ENCODE measurements at places on chromosomes 4 and X.

DNA sequence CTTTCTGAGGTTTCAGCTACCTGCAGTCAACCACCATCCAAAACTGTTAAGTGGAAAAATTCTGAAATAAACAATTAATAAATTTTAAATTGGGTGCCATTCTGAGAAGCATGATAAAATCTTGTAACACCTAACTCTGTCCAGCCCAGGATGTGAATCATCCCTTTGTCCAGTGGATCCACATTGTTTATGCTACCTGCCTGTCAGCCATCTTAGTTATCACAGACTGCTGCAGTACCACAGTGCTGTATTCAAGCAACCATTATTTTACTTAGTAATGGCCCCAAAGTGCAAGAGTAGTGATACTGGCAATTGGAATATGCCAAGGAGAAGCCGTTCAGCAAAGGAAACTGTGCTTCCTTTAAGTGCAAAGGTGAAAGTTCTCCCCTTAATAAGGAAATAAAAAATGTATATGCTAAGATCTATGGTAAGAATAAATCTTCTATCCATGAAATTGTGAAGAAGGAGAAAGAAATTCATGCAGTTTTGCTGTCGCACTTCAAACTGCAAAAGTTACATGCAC is 20.6 kb downstream of the CAMK2D start:
- DNase-seq: no peak

DNA sequence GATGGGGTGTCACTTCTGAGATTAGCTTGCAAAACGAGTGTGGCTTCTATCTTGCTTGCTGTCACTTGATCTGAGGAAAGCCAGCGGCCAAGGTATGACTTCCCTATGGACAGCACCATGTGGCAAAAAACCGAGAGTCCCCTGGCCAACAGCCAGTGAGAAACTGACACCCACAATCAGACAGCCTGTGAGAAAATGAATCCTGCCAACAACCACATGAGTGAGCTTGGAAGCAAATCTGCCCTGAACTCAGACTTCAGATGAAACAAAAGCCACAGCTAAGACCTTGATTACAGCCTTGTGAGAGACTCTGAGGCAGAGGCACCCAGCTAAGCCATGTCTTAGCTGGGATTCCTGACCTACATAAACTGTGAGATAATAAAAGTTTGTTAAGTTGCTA is 45.5 kb downstream of the PPP1R2C start:
- DNase-seq: no peak

DNA sequence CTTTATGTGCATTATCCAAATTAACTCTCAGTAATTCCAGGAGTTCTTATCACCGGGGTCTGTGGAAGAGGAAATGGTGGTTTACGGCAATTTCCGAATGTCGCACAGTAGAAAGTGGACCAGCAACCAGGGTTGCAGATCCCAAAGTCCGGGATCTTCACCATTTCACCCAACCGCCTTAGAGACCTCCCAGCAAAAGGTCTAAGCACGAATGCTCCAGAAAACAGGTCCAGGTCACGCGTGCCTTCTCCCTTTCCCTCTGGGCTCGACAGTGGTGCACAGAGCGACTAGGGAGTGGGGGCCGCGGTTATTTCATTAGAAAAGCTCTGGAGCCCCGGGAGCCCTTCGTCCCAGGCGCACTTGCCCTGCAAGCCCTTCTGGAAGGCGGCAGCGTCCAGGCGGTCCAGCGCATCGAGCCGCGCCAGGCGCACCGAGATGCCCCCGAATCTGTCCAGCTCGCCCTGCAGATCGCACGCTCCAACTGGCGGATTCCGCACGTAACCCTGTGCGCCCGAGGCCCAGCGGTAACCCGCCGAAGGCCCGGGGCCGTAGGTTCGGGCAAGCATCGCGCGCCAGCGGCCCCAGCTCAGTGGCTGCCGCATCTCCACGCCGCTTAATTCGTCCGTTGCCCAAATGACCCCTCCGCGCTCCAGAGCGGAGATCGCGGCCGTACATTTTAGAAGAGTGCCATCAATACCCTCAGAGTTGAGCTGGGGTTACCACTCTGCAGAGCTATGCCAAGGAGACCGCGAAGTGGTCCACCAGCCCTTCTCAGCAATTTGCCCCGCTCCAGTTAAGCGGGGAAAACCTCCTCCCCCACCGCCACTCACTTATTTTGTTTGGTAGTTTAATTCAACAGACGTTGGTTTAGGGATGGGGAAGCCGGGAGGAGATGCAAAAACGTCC is at the start of gene NUDT6:
TSS of gene NUDT6 (minus strand) at position 627 of the 906 bp plus-strand sequence. CDS start at position 602, 25 bp downstream.
- no peak for DNase-seq

- DNase-seq: no peak
These were observed 31.1 kb upstream of the SH3D19 start for GRCh38 chr4:151356510-151356909.

GRCh38 chrX:107823456-107823855 is 2.2 kb upstream of the MID2 start:
- peak; percentile 38 for DNase-seq

- DNase-seq: no peak
These were observed 2.8 kb downstream of the TMEM271 start for GRCh38 chr4:573122-573892.

DNA sequence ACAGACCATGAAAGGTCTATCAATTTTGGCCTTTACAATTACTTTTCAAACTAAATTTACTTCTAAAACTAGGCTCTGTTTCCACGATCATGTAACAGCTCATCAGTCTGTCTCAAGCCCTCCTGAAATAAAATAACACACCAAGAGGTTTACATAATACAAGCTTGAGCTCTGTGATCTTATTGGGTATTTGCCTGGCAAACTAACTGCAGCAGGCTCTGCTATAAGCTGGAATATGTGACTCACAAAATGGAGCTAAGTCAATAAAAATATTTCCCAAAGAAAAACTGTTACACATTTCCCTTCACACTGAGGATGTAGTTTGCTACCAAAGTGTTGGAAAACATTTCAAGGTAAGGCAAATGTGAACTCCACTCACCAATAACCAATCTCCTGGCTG is 94.7 kb upstream of the GPM6B start:
- DNase-seq: no peak

DNA sequence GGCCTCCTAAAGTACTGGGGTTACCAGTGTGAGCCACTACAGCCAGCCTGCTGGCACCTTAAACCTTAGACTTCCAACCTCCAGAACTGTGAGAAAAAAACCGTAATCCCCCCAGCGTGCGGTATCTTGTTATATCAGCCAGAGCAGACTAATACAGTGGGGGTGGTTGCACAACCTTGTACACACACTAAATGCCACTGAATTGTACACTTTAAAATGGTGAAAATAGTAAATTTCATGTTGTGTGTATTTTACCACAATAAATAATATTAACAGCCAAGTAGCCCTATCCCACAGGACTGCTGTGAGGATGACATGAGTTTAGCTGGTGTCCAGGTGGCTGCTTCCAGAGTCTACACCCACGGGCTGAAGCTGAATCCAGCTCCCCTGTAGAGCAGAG is 38.8 kb downstream of the ZBTB49 start:
- DNase-seq: no peak

GRCh38 chr4:70948665-70949260 is 44.7 kb upstream of the DCK start:
- no peak for DNase-seq

GRCh38 chr4:127829014-127829413 is 46.9 kb downstream of the HSPA4L start:
- DNase-seq: no peak

- DNase-seq: peak; percentile 68
These were observed 60.2 kb downstream of the SLIT2 start for GRCh38 chr4:20311856-20312255.

DNA sequence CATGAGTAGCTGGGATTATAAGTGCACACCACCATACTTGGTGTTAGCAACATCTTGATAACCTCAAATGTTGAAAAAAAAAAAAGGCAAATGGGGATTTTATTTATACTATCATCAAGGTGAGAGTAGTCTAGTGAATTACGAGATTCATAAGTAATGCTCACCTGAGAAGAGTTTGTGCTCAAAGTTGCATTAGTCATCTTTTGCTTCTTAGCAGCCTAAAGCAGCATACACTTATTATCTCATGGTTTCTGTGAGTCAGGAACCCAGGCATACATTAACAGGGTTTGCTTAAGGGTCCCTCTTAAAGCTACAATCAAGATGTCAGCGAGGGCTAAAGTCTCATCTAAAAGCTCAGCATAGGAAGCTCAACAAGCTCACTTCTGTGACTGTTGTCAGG is 8.2 kb upstream of the EXOSC9 start:
- no peak for DNase-seq

DNA sequence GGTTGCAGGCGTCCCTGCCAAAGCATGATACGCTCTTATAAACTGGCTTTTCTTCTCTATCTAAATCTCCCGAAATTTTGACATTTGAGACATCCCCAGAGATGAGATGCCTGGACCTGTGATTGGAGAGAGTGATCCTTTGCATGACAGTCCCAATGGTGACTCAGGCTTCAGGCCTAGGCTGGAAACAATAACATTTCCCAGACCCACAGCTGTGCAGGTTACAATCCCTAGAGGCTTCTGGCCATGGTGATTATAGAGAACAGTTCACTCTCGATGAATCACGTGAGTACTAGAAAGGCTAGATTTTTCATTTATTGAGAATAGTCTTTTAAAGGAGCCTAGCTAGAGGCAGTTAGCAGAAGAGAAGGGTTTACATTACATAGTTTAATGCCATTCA is 75.9 kb downstream of the SPATA18 start:
- DNase-seq: no peak

- peak; percentile 19 for DNase-seq
These were observed 44.7 kb downstream of the GPRASP3 start for GRCh38 chrX:102765217-102765616.

- DNase-seq: no peak
These were observed 50.5 kb downstream of the RHOH start for GRCh38 chr4:40247350-40247749.

GRCh38 chr4:170805352-170805751 is 715.6 kb upstream of the AADAT start:
- no peak for DNase-seq

- no peak for DNase-seq
These were observed 572.7 kb upstream of the TENM3 start for GRCh38 chr4:181670506-181670905.

DNA sequence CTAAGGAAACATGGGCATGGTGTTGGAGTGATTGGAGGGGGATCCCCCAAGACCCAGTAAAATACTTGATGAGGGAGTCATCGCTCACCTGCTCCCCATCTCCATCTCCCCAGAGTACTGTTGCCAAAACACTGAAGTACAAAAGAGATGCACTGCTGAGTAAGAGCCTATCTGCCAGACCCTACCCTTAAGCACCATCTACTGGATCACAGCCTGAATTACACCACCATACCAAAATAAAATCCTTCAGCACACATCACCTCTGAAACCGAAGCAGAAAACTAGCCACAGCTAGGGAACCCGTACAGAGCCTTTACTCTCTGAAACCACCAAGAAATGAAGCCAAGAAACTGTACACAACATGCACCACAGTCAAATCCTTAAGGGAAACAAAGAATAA is 466.3 kb upstream of the ACTRT1 start:
- DNase-seq: peak; percentile 3

DNA sequence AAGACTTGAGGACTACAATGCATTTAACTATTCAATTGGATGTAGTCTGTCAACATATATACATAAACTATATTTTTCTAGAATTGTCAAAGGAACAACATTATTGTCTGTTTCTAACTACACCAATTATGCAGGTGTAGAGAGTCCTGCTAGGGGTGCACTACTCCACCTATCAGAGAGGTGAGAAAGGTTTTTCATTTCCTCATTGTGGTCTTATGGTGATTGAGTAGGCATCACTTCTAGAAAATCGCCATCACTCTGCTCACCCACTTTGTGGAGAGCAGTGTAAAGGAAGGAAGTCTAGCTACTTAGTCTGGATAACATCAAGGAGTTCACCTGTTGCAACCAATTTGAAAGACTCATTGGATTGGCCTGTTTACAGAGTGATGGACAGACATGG is 4.4 kb upstream of the ADH1C start:
- no peak for DNase-seq
